ENCODE measurements at places on chromosomes 11 and 22.

GRCh38 chr11:3231851-3232744 lies at the start of gene MRGPRE:
Gene MRGPRE (minus strand): TSS chr11:3232417. CDS start chr11:3228799, 3,618 bp downstream.
- no peak for DNase-seq

DNA sequence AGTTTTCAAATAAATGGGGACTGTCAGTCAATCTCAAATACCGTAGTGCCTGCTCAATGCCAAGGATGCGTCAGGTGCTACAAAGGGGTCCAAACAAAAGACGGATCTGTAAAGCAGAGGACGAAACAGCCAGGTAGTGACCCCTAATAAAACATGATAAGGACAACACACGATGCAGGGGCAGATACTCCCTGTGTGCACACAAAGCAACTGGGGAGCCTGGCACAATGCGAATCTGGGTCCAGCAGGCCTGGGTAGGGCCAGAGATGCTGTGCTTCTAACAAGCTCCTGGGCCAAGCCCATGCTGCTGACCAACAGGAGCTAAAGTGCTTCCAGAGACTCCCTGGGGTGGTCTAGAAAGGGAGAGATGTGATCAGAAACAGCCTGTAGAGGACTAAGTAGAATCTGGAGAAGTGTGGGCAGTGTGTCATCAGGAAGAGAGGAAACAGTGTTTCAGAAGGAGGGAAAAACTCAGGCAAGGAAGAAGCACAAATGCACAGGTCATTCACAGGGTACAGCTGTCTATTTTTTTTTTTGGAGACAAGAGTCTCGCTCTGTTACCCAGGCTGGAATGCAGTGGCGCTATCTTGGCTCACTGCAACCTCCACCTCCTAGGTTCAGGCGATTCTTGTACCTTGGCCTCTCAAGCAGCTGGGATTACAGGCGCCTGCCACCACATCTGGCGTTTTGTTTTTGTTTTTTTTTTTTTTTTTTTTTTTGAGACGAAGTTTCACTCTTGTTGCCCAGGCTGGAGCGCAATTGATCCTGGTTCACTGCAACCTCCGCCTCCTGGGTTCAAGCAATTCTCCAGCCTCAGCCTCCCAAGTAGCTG lies 74.5 kb downstream of the MICAL3 start:
- no peak for DNase-seq

GRCh38 chr11:14422052-14422813 lies 63.2 kb upstream of the RRAS2 start:
- no peak for DNase-seq

DNA sequence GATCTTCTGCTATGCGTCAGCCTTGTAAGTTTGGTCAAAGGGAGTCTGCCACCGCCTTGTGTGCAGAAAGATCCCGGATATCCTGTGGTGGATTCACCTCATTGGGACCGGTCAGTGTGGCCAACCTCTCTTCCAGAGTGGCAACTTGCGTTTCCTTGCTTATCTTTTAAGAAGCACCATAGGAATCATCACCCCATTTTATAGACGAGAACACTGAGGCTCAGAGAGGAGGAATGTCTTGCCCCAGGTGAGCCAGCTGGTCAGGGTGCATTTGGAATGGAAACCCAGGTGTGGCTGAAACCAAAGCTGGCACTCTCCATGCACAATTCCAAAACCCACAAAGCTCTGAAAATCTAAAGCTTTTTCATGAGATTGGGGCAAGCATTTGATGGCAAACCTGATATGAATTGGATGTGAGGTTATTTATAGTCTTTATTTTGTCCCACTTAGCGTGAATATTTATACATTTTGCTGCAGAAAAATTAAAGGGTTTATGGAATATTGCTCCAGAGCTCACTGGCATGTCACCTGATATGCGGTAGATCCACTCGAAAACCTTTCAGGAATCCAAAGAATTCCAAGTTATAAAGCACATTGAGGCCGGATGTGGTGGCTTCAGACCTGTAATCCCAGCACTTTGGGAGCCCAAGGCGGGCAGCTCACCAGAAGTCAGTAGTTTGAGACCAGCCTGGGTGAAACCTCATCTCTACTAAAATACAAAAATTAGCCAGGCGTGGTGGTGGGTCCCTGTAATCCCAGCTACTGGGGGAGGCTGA lies 12.1 kb upstream of the EIF3D start:
- no peak for DNase-seq

DNA sequence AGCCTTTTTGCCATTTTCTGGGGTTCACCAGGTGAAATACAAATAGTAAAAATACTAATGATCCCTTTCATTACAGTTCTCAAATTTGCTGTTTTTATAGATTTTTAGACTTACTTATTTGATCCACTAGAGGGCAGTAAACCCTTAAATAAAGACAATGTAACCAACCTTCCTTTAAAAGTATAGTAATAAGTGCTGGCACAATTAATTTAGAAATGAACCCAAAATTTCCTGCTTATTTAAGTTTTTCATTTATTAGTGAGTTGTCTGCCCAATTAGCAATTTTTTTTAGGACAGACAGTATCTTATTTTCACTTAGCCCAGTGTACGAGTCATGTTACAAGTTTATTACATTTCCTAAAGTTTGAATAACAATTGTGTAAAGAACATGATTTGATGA lies 4.7 kb downstream of the DDIAS start:
- no peak for DNase-seq

GRCh38 chr11:27777033-27777432 lies 76.8 kb upstream of the BDNF start:
- DNase-seq: no peak

- no peak for DNase-seq
These were observed 328.1 kb downstream of the CASP12 start for GRCh38 chr11:104570078-104570701.

DNA sequence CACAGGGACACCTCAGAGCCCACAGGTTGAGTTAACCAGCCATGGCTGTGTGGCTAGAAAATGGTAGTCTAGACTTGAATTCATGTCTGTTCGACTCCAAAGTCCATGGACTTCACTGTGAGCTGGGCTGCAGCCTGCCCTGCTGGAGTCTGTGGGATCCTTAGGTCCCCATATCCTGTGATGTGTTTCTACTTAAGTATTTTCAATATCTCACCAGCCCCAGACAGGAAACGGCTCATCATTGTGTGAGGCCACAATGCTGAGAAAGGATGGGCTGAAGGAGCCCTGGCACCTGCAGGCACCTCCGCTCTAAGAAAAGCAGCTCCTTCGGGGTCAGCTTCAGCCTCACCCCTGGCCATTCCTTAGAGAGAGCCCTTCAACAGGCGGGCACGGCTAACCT lies 93.1 kb downstream of the NAT10 start:
- DNase-seq: peak; percentile 67

GRCh38 chr22:17753401-17753989 lies 20.8 kb downstream of the BID start:
- no peak for DNase-seq

DNA sequence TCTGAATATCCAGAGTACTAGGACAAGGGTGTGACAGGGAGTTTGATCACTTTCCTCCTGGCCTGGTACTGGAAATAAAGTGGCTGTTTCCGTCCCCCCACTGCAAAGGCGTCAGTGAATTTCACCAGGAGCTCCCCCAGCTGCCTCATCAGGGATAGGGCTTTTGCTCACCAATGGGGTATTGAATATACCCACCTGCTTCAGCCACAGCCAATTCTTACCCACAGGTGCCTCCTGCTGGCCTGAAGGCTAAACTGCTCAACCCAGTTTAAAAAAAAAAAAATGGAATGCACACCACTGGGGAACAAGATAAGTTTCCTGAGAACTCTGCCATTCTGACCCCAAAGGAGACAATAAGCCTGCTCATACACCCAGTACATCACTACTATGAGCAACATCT lies 65.3 kb upstream of the MS4A8 start:
- DNase-seq: no peak

DNA sequence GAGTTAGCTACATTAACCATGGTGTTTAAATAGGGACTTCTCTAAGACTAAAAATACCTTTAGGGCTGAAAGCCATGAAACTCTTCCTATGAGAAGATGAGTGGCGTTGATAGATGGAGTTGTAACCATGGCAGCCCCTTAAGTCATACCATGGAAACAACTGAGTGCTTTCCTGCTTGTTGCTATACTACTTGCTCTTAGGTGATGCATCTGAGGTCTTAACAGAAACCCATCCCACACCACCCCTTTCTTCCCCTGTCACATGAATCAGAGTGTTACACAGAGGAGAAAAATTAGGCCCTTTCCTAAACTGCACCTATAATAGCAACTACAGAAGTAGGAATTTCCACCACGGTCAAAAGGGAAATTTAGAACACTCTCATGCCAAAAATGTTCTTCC lies 64.3 kb upstream of the ZC3H12C start:
- no peak for DNase-seq

DNA sequence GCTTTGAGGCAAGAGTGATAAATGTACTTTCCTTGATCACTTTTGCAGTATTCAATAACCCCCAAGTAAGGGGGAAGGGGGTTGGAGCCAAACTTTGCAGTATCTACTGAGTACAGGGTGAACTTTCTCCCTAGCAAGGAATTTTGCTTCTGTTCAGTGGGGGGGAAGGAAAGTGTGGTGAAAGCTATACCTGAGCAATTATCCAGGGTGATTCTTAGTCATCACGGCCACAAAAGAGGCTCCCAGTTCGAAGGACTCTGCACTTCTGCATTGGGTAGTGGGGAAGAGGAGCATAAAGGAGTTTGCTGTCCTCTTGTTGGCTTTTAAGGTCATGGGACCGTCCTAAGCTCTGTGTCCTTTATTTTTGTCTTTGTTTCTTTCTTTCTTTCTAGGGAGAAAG lies 346.5 kb upstream of the SYN3 start:
- no peak for DNase-seq

GRCh38 chr11:15471048-15471894 lies 356.5 kb downstream of the INSC start:
- DNase-seq: no peak

GRCh38 chr11:102458548-102458947 lies 6.0 kb upstream of the TMEM123 start:
- DNase-seq: no peak

- DNase-seq: no peak
These were observed 27.4 kb downstream of the TUG1 start for GRCh38 chr22:30996462-30996861.

GRCh38 chr11:96486890-96487611 lies 97.2 kb downstream of the JRKL start:
- DNase-seq: no peak

- DNase-seq: no peak
These were observed 52.3 kb downstream of the GAB4 start for GRCh38 chr22:16955678-16956210.

DNA sequence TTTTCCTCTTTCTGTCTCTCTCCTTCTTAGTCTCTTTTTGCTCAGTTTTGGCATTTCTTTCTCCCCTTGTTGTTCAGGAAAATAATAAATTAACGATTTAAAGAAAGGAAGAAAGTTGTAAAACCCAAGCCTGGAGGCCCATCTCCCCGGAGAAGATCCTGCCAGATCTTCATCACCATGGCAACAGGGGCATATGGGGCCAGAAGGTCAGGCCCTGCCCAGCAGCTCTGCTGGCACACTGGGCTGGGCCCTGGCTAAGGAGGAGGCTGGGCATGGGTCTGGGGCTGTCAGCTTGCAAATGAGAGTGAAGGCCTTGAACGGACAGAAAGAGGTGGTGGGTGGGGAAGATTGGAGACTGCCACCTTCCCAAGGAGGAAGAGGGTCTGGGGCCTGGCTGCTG lies 2.8 kb downstream of the LRRC10B start:
- DNase-seq: no peak

- no peak for DNase-seq
These were observed 9.7 kb downstream of the PATE3 start for GRCh38 chr11:125797641-125798040.

- no peak for DNase-seq
These were observed 21.9 kb downstream of the SAMM50 start for GRCh38 chr22:43976861-43977795.

- DNase-seq: no peak
These were observed at the start of gene NELL1 for GRCh38 chr11:20668844-20669819. Gene NELL1 (plus strand): TSS chr11:20669586.

GRCh38 chr22:17339095-17339693 lies 30.1 kb upstream of the CECR2 start:
- DNase-seq: no peak

- no peak for DNase-seq
These were observed 84.3 kb upstream of the TMEM45B start for GRCh38 chr11:129731316-129731715.

- no peak for DNase-seq
These were observed 12.7 kb downstream of the MAP6 start for GRCh38 chr11:75656044-75656727.

- no peak for DNase-seq
These were observed 1.7 kb downstream of the CYB5R2 start for GRCh38 chr11:7671347-7672215.

DNA sequence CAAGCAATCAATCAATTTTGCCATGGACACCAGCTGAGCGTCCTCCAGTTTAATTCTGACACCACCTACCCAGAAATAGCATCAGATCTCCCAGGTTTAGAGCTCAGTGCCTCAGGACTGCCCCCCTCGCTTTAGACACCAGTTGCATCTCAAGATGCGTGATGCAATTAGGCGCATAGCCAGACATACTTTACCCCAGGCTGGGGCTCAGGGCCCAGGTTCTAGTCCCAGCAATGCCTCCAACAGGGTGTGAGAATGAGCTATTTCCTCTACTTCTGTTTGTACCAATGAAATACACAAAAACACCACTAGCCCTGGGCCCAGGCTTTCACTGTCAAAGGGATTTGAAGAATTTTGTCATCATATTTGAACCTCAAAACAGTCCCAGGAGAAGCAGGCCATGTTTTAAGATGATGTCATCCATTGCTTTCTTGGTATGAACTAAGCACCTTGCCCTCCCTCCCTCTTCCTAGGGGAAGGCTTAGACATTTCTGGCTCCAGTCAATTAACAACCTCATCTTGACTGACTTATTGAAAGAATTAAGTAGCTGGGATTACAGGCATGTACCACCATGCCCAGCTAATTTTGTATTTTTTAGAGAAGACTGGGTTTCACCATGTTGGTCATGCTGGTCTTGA lies 61.5 kb upstream of the INCENP start:
- DNase-seq: no peak

GRCh38 chr11:64661614-64662013 lies 61.4 kb downstream of the NRXN2 start:
- no peak for DNase-seq

DNA sequence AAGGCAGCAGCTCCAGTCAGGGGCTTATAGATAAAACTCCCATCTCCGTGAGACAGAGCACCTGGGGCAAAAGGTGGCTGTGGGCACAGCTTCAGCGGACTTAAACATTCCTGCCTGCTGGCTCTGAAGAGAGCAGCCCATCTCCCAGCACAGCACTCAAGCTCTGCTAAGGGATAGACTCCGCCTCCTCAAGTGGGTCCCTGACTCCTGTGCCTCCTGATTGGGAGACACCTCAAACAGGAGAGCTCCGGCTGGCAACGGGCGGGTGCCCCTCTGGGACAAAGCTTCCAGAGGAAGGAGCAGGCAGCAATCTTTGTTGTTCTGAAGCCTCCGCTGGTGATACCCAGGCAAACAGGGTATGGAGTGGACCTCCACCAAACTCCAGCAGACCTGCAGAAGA lies 279.4 kb downstream of the LARGE1 start:
- DNase-seq: no peak

Measured in activated CD8-positive, alpha-beta memory T cell treated with anti-CD3 and anti-CD28 coated beads, Interleukin-2, amount 10 ng/mL, durations not matched to agents 7 days and 5 days (primary cell).